Stimulated activated CD8-positive, alpha-beta memory T cell treated with anti-CD3 and anti-CD28 coated beads, Interleukin-4, amount 100 ng/mL, for 1 hour (primary cell): ENCODE measurements at places on chromosomes 6 and 20.

GRCh38 chr20:50817776-50818172 is 22.9 kb downstream of the BCAS4 start:
- no peak for DNase-seq

GRCh38 chr6:14921170-14921569 is 324.7 kb upstream of the JARID2 start:
- no peak for DNase-seq

DNA sequence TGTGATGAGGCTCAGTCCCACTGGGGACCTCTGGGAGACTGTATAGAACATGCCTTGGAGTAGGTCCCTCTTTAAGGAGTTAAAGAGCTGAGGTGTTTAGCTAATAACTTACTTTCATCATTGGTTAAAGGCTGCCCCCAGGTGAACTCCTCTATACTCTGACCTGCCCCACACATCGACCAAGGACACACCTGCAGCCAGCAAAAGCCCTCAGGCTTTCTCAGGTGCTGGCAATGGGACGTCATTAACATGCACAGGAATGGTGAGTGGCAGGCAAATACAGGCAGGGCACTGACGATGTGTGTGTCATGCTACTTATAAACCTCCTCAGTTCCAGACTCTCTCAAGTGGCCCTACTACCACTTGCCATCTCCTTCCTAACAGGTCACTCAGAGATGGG is 366.4 kb downstream of the KIF16B start:
- no peak for DNase-seq

- DNase-seq, result no peak
Measured at GRCh38 chr20:50798650-50799049, 3.8 kb downstream of the BCAS4 start.

GRCh38 chr6:28880894-28881780 is 42.6 kb downstream of the TRIM27 start:
- DNase-seq, result no peak

- no peak for DNase-seq
Measured at GRCh38 chr6:5469101-5469846, 208.0 kb downstream of the FARS2 start.

DNA sequence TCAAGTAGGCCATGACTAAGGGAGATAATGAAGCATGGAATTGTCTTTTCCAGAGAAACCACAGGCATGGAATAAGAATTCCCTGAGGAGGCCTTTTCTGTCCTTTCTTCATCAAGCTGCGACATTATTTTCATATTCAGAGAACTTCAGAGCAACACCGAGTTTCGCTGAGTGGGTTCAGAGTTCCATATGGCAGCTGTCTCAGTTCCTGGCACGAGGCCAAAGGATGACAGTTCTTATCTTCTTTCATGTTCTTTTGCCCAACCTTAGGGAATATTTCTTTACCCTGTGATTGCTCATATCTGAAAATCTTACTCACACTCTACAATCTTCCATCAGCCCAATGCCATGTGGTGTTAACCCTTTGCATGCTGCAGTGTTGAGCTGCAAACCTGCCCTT is 135.3 kb upstream of the BMP2 start:
- DNase-seq, result no peak

DNA sequence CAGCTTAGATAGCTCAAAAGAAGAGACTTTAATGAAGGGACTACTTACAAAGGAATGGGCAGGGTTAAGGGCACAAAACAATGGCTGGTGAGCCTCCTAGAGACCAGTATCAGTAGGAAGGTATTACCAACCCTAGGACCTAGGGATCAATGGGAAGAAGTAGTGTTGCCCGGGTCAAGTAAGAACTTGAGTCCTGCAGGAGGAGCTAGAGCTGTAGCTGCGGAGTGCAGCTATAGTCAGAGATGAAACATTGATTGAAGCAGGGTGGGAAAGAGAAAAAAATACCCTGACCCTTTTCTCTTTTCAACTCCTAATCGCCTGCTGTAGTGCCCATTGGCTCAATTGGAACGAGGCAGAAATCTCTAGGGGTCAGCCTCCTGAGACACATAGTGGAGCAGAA is 144.0 kb downstream of the FLRT3 start:
- DNase-seq, result no peak

DNA sequence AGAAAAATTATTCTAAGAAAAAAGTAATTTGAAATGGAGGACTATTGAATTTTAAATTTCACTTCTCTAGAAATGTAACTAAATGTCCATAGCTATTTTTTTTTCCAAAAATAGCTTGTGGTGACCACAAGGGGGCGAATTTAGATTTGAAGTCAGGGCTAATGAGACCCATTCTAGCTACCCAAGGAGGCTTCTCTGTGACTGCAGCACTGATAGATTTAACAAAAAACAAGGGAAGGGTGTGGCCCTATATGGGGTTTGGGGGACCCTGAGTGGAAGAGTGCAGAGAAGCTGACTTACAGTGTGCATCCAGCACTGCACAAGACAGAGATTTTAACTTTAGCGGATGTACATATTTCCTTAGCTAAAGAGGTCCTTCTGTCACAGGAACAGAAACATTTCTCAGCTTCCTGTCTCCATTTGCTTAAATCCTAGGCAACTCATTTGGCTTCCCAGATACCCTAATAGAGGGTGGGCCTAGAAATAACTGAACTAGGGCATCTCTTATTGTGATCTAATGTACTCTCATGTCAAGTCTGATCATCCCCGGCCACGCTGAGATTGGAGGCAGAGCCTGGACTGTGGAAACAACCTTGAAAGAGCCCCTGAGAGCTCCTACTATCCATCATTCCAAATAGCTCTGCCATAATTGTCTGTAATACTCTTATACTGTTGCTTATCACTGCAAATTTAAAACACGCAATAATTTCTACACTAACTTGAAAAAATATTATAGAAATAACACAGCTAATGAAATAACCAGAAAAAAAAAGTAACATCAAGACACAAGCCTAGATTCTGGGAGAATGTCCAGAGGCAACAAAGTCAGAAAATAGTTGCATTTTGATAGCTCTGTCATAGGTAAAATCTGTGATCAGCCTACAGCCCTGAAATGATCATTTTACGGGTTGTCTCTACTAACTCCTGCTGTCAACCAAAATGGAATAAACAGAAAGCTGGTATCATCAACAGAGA is 93.6 kb downstream of the SNAP91 start:
- DNase-seq, result no peak

GRCh38 chr20:37309290-37309689 is 19.8 kb downstream of the MANBAL start:
- DNase-seq, result no peak

- DNase-seq, result no peak
Measured at GRCh38 chr6:140040396-140040795, 665.9 kb upstream of the CITED2 start.

- no peak for DNase-seq
Measured at GRCh38 chr6:15200087-15200486, 45.8 kb upstream of the JARID2 start.

DNA sequence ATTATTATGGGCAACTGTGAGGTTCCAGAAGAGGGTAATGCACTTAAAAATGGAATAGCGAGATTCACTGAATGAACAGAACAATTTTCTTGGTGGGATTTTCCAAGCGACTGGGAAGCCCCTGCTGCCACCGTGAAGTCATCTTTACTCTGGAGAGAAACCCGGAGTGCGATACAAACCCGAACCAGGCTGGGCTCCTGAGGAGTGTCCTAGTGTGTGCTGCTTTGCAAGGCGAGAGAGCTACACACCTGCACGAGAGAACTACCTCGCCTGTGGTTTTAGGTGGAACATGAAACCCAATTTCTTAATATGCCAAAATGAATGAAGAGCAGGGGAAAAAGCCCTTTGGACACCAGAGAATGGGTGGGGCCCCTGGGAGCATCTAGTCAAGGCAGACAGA is 33.5 kb upstream of the DACT2 start:
- DNase-seq, result no peak

- no peak for DNase-seq
Measured at GRCh38 chr6:88679841-88680240, 283.6 kb downstream of the RNGTT start.

- no peak for DNase-seq
Measured at GRCh38 chr20:51517839-51518238, 24.7 kb downstream of the NFATC2 start.

GRCh38 chr6:142400495-142400894 is 98.7 kb downstream of the ADGRG6 start:
- no peak for DNase-seq

- no peak for DNase-seq
Measured at GRCh38 chr6:56521976-56522375, 120.7 kb downstream of the DST start.

GRCh38 chr6:163319609-163320366 is 94.7 kb upstream of the QKI start:
- no peak for DNase-seq

DNA sequence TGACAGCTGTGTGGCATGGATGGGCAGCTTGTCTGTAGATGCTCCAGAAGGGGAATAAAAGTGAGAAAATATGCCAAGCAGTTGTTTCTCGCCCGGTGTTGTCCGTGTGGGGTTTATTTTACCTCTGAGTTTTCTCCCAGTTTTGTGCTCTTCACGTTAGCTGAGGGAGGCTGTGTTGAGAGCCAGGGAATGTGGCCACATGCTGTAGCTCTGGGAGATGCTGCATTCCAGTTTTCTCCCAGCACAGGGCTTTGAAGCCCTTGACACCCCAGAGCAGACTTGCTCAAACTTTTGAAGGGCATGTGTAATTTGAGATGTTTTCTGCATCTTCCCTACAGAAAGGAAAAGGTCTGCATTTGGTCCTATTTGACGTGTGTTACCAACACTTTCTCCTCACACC is 67.7 kb downstream of the RREB1 start:
- DNase-seq, result no peak

- DNase-seq, result no peak
Measured at GRCh38 chr20:59006864-59007664, at the start of gene CTSZ. Gene CTSZ, minus strand, starts transcription at chr20:59007254. Its CDS starts 126 bp downstream, at chr20:59007128.
